ENCODE measurements at places on chromosomes 12 and 14.

GRCh38 chr12:119230807-119231206 lies 52.1 kb downstream of the HSPB8 start:
- DNase-seq = no peak

DNA sequence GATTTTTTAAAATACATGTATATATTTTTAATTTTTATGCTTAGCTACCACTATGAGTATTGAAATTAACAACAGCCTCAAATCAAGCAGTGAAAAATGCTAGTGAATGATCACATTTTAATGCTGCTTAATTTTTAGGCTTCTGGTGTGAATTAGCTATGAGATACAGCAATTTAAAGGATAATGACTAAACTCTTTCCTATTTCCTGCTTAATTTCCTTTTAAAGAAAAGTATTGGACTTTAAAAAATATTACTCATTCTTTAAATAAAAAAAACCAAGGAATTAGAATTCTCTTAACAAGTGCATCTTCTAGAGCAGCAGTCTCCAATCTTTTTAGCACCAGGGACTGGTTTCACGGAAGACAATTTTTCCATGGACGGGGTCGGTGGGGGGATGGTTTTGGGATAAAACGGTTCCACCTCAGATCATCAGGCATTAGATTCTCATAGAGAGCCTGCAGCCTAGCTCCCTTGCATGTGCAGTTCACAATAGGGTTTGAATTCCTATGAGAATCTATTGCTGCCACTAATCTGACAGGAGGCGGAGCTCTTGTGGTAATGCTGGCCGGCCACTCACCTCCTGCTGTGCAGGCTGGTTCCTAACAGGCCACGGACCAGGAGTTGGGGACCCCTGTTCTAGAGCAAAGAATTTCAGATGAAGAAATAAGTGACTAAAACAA lies 18.6 kb upstream of the NTN4 start:
- no peak for DNase-seq

DNA sequence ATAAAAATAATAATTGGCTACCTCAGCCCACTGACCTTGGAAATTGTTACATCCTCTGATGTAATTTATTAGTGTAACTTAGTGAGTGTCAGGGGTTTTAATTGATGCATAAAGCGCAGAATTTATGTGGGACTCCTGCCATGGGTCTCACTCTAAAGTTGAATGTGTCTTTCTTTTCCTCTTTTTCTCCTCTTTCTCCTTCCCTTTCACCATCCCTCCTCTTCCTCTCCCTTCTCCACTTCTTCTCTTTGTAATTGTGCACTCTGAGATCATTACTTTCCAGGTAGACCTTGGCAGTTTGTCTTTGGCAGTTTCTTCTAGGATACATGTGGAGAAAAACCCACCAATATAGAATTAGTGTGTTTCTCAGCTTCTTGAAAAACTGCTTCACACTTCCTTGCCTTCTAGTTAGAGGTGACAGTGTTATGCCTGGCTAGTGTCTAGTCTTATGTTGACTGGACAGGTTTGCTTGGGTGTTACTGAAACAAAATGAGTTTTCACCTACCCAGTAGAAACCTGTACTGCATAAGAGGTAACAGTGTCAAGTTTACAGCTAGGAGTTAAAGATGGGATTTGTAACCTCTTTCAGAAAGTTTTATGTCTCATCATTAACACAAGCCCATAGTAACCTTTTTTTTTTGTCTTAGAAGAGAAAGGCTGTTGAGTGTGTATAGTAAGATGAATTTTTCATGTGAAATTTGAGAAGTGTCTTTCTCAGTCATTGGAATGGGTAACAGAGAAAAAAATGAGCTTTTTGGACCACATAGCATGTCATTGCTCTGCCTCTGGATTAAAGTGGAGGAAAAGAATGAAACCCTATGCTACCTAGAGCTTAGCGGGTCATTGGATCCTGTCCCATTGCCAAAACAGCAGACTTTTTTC lies 18.6 kb downstream of the PELI2 start:
- no peak for DNase-seq

- no peak for DNase-seq
These were observed 72.4 kb downstream of the TTC7B start for GRCh38 chr14:90743826-90744225.

GRCh38 chr12:14256555-14257169 lies 108.8 kb upstream of the ATF7IP start:
- DNase-seq = no peak

DNA sequence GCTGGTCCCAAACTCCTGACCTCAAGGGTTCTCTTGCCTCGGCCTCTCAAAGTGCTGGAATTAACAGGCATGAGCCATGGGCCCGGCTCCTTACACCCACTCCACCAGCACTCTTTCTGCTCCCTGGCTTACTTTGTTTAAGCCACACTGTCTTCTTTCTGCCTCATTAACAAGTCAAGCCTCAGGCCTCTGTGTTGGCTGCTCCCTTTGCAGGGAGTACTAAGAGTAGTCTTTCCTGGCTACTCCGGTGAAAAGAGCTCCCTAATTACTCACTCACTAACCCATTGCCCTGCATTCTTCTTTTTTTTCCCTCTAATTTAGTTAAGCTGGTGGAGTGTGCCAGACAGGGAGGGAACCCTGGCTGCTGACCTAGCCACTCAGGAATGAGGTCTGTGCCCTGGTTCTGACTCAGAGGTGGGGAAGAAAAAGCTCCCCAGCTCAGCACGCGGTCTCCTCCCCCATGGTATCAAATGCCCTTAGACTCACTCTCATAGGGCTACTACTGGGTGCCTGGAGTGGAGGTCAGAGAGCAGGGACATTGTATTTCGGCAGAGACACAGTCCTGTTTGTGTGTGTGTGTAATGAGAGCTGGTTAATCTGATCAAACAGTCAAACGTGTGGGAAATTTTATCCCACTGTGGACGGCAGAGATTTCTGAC lies 19.8 kb downstream of the GALNT6 start:
- no peak for DNase-seq

- DNase-seq = no peak
These were observed 18.0 kb downstream of the LRTM2 start for GRCh38 chr12:1838205-1838993.

DNA sequence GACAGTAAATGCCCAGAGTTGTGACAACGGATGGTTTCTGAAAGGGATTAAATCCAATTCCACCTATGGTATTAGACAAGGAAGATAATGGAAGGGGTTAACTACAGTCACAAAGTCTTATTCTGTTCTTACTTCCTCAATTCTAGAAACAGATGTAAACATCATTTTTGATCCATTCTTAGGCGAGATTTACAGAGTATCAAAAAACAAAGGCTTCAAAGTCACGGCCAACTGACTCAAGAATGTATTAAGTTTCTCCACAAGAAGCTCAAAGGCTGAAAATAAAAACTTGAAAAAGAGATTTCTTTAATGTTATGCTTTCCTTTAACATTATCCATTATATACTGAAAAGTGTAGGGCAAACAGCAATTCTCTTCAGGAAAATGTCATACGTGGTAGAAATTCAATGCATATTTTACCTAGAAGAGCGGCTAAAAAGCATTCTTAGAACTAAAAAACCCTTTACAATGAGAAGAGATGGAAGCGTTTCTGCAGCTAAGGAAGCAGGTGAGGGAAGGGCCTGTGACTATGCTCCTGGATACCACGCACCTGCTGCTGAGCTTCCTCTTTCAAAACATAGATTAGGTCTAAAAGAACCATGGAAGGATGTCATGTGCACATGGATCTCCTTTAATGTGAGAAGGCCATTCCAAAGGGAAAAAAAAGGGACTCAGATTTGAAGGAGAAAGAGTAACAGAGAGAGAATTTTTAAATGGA lies 185.8 kb downstream of the STXBP6 start:
- DNase-seq = no peak

- no peak for DNase-seq
These were observed 154.9 kb upstream of the ATP2B1 start for GRCh38 chr12:89863493-89863938.

- no peak for DNase-seq
These were observed at the start of gene GPHB5 for GRCh38 chr14:63318835-63319234. GPHB5 (minus strand) TSS chr14:63318935; CDS start chr14:63317849, 1,086 bp downstream.

- no peak for DNase-seq
These were observed 3.5 kb upstream of the P2RX7 start for GRCh38 chr12:121128908-121129810.

GRCh38 chr14:55638665-55639064 lies 58.7 kb downstream of the KTN1 start:
- no peak for DNase-seq

GRCh38 chr14:90518941-90519256 lies 122.1 kb downstream of the CALM1 start:
- DNase-seq = no peak

DNA sequence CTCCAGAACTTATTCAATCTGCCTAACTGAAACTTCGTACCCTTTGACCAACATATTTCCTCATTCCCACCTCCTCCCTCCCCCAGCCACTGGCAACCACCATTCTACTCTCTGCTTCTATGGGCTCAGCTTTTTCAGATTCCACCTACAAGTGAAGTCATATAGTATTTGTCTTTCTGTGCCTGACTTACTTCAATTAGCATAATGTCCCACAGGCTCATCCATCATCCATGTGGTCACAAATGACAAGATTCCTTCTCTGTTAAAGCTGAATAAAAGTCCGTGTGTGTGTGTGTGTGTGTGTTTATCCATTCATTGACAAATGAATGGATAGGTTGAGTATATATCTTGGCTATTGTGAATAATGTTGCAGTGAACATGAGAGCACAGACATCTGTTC lies 1.3 kb upstream of the C14orf39 start:
- DNase-seq = no peak

- no peak for DNase-seq
These were observed 176.3 kb upstream of the DIO2 start for GRCh38 chr14:80387563-80387981.

GRCh38 chr14:45891417-45892080 lies 638.5 kb upstream of the MIS18BP1 start:
- DNase-seq = peak; percentile 85

- no peak for DNase-seq
These were observed 8.3 kb upstream of the CALCOCO1 start for GRCh38 chr12:53735556-53735955.

DNA sequence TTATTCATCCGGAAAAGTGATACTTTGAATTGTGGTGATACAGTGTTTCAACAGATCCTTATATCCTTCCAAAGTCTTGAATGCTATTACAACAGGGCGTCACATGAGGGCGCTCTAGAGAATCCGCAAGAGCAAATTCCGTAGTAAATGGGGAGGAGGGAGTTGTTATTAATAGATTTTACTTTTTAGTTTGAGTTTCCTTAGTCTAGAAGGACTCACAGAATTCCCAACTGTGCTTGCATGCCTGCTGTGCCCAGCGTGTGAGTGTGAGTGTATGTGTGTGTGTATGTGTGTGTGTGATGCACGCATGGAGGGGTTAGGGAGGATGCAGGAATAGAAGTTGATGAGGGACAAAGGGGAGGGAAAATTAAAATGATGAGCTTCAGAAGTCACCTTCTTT lies 375.3 kb downstream of the C12orf75 start:
- no peak for DNase-seq

GRCh38 chr12:1576410-1577241 lies 17.8 kb downstream of the FBXL14 start:
- DNase-seq = no peak

GRCh38 chr12:106108185-106108835 lies 30.4 kb downstream of the NUAK1 start:
- DNase-seq = no peak

- DNase-seq = no peak
These were observed 340.7 kb upstream of the DDHD1 start for GRCh38 chr14:53493860-53494259.

- no peak for DNase-seq
These were observed 32.7 kb downstream of the DDX47 start for GRCh38 chr12:12845794-12846243.

DNA sequence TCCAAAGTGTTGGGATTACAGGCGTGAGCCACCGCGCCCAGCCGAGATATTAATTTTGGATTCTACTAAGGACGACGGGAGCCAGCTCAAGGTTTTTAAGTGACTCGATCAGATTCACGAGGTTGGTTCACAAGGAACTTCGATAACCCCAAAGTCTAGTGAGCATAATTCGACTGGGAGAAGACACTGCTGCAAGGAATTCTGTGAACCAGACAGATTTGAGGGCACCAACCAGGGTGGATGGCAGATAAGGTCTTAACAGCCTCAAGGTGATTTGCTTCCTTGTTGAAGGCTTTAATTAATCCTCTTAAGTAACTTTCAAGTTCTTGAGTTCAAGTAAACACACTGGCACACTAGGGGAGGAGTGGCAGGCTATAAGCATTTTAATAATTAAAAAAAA lies 1.1 kb upstream of the KLHDC2 start:
- DNase-seq = no peak

DNA sequence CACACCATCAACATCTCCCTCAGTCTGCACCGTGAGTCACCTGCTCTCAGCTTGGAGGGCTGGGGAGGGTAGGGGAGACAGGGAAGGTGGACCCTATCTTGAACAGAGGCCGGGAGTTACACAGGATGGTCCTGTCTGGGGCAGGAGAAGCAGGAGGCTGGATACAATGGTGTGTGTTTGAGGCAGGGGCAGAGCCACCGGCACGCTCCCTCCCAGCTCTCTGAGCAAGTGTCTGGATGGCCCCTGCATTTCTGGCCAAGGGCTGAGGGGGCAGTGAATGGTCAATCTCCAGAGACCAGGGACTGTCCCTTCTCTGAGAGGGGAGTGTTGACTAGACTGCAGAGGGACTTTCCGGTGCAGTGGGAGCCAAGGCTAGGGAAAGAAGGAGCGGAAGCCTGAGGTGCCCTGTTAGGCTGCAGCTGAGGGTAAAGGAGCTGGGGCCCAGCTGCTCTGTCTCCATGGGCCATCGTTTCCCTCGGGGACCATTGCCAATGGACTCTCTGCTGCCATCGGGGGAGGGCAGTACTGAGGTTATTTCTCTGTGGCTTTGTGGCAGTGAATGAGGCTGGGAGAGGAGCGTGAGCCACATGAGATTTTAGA lies 1.9 kb downstream of the LRP1-AS start:
- no peak for DNase-seq

DNA sequence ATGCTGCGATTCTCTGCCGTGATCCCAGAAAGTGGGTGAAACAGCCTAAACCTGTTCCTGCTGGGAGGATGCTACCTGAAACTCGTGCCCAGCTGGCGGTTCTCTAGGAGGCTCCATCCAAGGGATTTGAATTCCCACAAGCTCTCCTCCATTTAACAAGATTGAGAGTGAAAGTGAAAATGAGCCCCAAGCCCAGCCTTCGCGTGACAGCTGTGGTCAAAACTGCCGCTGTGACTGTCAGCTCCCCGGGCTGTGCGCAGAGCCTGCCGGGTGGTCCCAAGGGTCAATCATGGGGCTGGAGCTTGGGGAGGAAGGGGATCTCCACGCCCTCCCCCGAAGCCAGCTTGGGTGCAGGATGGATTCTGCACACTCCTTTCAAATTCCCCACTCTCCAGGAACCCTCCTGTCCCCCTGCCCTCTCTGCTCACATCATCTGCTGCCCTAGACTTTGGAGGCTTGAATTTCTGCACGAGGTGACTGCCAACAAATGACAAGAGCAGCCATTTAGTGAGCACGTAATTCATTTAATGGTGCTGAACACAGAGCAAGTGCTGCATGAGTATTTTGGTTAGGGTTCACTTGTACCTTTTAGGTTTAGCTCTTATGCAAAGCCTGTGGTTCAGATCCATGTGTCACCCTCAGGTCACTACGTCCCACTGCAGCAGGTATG lies 5.3 kb downstream of the ASB2 start:
- DNase-seq = no peak

GRCh38 chr12:16228067-16228466 lies 49.4 kb downstream of the SLC15A5 start:
- no peak for DNase-seq
